Stimulated activated CD8-positive, alpha-beta memory T cell treated with anti-CD3 and anti-CD28 coated beads, Interleukin-12 subunit alpha, Interleukin-12 subunit beta, amount 100 ng/mL, for 4 hours (primary cell): ENCODE measurements at places on chromosomes 6 and 20.

- no peak for DNase-seq
These were observed 3.4 kb downstream of the MED20 start for GRCh38 chr6:41917528-41917927.

DNA sequence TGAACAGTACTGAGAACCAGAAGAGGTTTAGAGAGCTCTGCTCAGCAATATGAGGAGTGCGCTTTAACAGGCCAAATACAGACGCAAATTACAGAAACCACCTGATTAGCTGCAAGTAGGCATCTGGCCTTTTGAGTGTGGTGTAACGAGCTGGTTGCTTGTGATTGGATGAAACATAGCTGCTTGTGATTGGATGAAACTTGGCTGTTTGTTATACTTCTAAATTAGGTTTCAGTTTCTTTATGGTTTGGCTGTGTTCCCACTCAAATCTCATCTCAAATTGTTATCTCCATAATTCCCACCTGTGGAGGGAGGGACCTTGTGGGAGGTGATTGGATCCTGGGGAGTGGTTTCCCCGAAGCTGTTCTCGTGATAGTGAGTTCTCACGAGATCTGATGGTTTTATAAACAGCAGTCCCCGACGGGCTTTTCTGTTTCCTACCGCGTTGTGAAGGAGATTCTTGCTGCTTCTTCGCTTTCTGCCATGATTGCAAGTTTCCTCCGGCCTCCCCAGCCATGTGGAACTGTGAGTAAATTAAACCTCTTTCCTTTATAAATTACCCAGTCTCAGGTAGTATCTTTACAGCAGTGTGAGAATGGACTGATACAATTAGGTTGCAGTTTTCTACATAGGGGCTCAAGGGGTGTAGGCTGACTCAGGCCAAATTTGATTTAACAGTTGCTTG lies 655.9 kb upstream of the MAN1A1 start:
- no peak for DNase-seq

- no peak for DNase-seq
These were observed 228.2 kb downstream of the SOD2 start for GRCh38 chr6:159464816-159465215.

- no peak for DNase-seq
These were observed 369.4 kb upstream of the CITED2 start for GRCh38 chr6:139743664-139744437.

DNA sequence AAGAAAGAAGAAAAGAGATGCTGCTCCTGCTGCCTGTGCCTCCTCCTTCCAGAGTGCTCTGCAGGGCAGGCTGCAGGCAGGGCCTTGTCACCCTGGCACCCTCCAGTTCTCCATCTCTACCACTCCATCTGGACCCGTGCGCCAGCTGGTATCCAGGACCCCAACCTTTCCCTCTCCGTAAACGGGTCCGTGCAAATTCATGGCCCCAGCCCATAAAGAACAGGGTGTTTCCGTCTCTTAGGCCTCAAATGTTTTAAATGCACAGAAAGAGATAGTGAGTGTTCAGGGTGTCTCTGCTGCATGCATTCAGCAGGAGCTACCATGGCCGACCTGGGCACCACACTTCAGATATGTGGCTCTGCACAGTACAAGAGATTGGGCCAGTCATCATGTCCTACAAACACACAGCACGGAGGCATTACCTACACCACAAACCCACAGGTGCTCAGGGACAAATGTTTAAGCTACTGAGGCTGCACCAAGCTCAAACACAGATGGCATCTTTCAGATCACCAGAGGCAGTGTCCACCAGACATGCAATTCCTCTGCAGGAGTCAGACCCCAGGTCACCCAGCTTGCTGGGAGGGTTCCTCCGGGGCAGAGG lies 258.1 kb downstream of the DLL1 start:
- DNase-seq = no peak

GRCh38 chr6:75283907-75284631 lies 523 bp downstream of the TMEM30A start:
- DNase-seq = no peak

GRCh38 chr6:51578362-51578761 lies 509.1 kb downstream of the PKHD1 start:
- no peak for DNase-seq

- no peak for DNase-seq
These were observed 259.9 kb upstream of the MARCKS start for GRCh38 chr6:113597231-113597583.

DNA sequence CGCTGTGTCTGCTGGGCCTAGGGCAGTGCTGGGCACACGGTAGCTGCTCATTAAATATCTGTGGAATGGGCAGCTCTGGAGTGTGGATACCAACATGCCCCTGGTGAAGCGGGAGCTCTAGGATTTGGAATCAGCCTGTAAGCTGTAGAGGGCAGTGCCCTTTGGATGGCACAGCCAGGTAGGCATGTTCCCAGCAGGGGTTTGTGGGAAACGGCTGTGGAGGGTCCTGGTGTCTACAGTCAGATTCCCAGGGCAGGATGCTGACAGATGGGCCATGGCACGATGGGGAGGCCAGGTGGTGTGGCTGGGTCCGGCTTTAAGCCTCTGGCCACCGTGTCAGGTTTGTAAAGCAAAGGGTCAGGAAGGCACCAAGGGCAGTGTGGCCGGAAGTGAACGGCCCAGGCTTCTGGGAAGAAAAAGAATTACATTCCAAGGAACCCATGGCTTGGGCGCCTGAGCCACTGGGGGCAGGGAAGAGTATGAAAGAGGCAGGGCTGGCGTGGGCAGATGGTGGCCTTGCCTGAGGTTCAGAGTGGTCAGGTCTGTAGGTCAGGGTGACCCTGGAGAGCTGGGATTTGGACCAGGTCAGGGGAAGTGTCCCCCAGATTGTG lies 44.8 kb downstream of the UBE2V1 start:
- DNase-seq = no peak

DNA sequence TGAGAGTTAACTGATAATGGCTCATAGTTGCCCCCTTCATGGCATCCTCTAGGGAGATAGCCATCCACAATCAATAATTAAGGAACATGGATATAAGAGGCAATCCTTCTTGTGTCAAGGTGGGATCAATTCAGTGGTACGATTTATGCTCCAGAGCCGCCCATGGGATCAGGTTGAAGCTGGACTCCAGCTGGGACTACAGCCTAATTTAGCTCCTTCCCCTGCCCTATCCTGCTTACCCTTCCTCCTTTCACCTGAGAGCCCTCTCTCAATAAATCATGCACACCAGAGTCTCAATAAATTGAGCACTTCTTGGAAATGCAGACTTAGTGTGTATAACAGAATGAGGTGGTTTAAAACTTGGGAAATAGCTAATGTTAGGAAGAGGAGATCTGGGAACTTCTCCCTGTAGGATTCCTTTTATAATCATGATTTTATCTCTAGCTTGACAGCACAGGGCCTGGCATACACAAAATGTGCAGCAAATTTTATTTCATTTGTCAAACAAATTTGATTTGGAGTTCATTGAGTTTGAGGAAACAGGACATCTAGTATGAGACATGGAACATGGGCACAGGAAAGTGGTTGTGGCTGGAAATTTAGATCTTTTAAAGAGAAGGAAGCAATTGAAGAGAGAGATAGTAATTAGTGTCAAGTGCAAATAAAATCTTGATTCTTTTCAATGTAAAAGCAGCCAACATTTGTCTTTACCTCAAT lies 28.6 kb upstream of the OGFRL1 start:
- no peak for DNase-seq

DNA sequence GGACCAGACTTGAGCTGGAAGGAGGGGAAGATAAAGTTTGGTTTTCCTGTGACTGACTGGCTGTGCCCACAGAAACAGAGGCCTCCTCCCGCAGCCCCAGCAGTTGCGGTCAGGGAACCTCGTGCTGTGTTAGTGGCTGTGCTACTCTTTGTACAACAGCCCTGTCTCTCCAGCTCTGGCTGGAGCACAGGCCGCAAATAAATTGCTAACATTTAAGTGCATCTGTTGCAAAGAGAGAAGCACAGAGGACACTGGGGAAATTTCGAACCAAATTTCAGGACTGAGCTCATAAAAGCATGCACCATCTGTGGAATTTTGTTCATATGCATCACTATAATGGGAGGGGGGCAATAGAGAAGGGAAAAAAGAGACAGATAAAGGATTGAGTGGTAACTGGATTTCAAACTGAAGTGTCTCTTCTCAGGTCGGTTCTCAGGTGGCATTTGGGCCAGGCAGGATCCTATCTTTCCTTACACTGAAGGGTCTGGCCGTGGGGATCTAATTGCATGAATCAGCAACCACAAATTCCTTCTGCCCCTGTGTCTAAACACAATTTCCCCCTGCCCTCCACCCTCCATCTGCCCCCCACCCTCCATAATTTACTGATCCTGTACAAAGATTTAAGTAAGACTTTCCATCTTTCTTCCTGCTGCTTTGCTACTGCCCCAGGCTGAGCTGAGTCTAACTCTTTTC lies 88.9 kb upstream of the ATXN1 start:
- no peak for DNase-seq

- DNase-seq = no peak
These were observed 46.5 kb upstream of the SNAP25 start for GRCh38 chr20:10171864-10172751.
